ENCODE measurements at places on chromosomes 16 and 17.
A peak's percentile ranks its signal among the peaks of the same experiment; 100 is the strongest.

- no peak for DNase-seq
Observed at GRCh38 chr17:45372325-45372869, 55.6 kb upstream of the MAP3K14 start.

DNA sequence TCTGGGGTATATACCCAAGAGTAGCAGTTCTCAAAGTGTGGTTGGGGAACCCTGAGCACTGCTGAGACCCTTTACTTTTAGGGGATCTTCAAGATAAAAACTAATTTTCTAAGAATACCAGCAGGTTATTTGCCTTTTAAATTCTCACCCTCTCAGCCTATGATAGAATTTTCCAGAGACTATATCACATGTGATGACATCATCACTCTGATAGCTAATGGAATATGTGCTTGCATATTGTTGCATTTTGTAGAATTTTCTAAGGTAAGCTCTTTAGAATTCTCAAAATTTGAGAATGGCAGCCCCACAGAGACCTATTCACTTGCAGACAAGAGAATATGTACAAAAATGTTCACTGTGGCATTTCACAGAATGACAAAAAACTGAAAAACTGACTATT lies 181.1 kb downstream of the MYO1D start:
- DNase-seq, result no peak

DNA sequence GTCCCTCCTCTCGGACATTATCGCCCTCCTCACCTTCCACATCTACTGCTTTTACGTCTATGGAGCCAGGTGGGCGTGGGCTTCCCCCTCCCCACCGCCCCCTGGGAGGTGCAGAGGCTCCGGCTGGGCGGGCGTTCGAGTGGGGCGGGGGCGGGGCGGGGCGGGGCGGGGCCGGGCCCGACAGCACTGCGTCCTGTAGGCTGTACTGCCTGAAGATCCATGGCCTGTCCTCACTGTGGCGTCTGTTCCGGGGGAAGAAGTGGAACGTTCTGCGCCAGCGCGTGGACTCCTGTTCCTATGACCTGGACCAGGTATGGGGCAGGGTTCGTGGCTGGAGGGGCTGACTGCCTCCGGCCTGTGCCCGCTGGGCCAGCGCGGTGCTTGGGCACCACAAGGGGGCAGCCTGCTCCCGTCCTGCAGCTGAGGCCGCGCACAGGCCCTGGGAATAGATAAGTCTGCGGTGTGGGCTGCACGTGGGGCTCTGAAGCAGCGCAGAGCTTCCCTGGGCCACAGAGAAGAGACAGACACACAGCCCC lies 9.2 kb downstream of the PIGQ start:
- DNase-seq, result peak; percentile 56

DNA sequence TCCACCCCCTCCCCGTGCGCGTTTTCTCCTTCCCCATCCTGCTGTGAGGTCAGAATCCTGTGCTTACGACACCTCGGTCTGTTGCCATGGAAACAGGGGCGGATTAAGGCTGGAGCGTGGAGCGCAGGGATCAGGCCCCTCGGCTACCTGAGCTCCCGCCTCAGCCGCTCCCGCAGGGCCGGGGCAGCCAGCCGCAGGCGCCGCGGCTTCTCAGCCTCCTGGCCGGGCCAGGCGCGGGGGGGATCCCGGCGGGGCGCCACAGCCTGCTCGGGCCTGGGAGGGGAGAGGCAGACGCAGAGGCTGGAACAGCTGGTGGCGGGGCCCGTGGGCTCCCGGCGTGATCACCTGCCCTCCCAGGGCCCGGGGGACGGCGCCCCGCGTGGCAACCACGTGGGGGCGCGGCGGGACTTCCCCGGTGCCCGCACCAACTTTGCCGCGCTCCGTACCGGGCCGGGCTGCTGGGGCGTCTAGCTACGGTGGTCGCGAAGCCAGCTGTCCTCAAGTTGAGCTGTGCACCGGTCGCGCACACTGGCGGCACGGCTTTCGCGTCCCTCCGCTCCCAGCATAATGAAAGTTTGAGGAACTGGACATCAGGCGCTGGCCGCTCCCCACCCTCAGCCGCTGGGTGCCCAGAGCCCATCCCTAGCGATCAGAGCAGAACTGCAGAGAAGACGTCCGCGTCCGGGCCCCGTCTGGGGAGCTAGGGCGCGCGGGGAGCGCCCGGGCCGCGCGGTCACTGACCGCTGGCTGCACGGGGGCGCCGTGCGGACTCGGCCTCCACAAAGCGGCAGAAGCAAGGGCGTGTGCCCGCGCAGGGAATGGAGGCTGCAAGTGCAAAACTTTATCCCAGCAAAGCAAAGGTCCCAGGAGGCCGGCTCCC lies 1.2 kb downstream of the RTN4RL1 start:
- no peak for DNase-seq

DNA sequence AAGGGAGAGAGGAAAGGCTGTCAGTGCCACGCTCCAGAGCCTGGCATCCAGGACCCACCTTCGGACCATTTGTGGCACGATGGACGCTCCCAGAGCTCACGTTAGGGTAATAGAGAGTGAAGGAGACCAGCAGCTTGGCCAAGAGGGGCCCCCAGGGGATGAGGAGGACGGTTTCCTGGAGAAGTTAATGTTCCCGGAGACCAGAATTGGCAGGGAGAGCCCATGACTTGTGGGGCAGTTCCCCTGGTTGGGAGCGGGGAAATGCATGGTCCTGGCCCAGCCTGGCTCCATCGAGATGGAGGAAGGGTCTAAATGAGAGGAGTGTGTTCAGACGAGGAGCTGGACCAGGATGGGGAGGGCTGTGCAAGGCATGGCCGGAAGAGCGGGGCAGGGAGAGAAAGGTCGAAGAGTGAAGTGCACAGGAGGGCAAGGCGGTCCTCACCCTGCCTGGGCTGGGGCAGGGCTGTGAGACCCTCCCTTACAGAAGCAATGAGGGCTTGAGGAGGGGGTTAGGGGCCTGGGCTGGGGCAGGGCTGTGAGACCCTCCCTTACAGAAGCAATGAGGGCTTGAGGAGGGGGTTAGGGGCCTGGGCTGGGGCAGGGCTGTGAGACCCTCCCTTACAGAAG lies 2.9 kb upstream of the HIC1 start:
- DNase-seq, result no peak

- no peak for DNase-seq
Observed at GRCh38 chr16:51474414-51475091, 323.5 kb upstream of the SALL1 start.

GRCh38 chr17:7010523-7010922 lies 1.9 kb upstream of the RNASEK start:
- DNase-seq, result peak; percentile 4

DNA sequence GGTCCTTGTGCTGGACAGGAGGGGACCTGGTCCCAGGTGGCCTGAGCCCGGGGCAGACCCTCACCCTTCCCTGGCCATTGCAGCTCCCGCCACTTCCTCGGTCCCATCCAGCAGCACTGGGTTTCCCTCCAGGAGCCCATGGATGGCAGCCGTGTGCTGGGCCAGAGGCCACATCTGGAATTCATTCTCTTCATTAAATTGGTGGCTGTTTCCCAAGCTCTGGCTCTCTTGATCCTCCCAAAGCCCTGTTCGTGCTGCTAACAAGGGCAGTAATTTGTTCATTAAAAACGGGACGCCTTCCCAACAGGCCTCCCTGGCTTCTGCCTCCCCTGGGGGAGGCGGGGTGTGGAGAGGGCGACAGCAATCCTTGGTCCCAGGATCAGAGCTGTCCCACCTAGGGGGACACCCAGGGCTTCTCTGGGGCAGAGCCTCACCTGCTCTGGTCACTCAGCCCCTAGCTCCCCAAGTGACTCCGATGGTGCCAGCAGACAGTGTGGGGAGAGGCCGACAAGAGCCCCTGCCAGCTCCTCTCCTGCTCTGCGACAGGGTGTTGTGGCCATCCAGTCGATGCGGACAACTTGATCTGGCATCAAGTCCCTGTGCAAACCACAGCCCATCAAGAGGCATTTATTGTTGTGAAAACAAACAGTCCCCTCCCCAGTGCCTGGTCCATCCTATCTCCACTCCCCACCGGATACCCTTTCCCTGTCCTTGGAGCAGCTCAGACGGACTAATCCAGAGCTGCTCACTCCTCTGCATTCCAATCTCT lies 44.0 kb downstream of the SDK2 start:
- no peak for DNase-seq

GRCh38 chr16:85193876-85194275 lies 81.6 kb upstream of the CIBAR2 start:
- DNase-seq, result no peak

DNA sequence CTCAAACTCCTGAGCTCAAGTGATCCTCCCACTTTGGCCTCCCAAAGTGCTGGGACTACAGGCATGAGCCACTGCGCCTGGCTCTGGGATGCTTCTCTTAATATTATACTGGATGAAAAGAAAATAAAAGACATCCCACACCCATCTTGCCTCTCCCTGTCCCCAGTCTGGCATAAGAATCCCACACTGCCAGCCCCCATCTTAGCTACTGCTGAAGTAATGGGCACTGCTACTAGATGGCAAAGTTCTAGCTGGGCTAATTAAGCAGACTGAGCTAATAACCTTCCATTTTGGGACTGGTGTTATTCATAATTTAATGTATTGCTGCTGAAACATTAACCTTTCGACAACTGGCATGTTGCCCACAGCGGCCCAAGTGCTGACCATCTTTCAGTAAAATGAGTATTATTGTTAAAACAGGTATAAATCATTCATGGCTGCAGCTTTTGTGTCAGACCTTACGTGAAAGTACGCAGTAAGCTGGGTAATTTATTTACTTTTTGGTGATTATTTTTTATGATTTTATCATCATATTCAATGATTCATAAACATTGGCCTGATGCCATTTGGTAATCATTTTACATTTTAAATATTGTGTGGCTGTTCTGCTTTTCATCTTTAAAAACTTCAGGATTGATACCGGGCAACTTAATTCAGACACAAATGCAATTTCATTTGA lies 47.4 kb upstream of the ZFHX3 start:
- DNase-seq, result no peak

All from posterior cingulate gyrus (tissue), 11 donors.